ENCODE measurements at places on chromosomes 1 and 21.
A peak's percentile ranks its signal among the peaks of the same experiment; 100 is the strongest.

DNA sequence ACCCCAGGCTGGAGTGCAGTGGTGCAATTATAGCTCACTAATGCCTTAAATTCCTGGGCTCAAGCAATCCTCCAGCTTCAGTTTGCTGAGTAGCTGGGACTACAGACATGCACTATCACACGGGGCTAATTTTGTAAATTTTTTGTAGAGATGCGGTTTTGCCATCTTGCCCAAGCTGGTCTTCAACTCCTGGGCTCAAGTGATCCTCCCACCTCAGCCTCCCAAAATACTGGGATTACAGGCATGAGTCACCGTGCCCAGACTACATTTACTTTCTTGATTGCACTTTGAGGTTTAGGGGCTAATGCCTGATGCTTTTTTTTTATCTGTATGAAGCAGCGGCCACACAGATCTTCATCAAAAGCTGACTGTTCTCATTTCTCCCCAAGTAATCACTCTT is 124.6 kb downstream of the KIF26B start:
- no peak for DNase-seq

DNA sequence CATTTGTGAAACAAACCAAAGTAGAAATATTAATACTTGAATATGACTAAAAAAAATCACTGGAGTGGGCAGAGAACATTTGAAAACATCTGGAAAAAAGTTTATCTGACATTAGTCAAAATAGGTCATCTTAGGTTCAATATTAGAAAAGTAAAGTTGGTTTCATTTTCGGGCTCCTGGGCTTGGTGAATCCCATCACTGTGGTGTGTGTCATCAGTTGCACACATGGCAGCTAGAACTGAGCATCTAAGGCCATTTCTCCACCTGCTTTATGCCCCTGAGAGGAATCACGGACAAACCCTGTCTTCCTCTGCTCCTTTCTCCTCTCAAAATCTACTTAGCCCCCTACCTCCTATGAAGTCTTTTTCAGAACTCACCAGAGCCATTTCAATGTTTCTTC is 5.4 kb downstream of the HSD11B1 start:
- no peak for DNase-seq

DNA sequence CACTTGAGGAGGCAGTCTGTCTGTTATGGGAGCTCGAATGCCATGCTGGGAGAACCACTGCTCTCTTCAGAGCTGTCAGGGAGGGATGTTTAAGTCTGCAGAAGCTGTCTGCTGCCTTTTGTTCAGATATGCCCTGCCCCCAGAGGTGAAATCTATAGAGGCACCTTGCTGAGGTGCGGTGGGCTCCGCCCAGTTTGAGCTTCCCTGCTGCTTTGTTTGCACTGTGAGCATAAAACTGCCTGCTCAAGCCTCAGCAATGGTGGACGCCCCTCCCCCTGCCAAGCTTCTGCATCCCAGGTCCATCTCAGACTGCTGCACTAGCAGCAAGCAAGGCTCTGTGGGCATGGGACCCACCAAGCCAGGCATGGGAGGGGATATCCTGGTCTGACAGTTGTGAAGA is 247.5 kb downstream of the LMX1A start:
- no peak for DNase-seq

- DNase-seq = no peak
These were observed 13.8 kb downstream of the LYST start for GRCh38 chr1:235852887-235853286.

DNA sequence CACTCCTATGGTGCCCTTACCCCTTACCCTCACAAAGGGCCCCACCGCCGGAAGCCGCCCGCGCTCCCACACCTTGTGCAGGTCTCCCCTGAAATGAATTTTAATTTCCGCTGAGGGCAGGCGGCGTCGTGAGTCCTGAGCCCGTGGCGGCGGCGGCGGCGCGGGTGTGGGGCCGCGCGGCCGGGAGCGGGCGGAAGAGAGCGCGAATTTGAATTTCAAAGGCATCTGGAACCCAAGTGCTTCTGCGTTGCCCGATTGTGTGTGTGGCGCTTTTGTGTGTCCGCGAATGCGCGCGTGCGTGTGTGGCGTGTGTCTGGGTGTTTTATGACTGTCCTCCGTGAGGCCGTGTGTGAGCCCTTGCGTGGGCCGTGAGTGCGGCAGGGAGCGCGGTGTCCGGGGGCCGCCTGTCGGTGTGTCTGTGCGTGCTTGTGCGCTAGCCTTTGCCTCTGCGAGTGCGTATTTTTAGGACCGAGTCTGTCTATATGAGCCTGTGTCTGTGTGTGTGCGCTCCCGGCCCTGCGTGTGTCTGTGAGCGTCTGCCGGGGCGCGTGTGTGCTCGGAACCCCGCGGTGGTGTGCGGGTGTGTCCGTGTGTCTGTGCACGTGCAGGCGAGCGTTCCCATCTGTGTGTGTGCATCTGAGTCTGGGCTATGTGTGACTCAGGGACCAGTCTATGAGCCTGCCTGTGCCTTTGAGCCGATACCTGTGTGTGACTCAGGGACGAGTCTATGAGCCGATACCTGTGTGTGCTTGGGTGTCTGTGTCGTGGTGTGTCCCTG is 7.9 kb upstream of the ADGRB2 start:
- DNase-seq = no peak

DNA sequence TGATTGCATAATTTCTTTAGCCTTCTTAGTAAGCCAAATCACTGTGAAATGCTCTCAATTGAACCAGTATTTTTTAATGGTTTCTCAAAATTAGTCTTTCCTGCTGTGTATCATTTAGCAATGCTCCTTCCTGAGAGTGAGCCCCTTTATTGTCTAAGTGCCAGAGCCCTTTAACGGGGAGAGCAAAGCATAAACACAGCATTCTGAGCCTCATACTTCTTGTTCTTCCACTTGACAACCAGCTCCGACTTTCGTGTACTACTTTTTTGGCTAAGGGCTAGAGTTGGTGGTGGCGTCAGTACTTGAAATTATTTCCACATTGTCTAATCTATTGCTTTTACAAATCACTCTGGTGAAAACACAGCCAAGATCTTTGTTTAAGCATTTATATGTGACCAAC is 299.0 kb downstream of the TPR start:
- DNase-seq = no peak

- no peak for DNase-seq
These were observed 3.6 kb downstream of the PFKFB2 start for GRCh38 chr1:207056673-207057072.

DNA sequence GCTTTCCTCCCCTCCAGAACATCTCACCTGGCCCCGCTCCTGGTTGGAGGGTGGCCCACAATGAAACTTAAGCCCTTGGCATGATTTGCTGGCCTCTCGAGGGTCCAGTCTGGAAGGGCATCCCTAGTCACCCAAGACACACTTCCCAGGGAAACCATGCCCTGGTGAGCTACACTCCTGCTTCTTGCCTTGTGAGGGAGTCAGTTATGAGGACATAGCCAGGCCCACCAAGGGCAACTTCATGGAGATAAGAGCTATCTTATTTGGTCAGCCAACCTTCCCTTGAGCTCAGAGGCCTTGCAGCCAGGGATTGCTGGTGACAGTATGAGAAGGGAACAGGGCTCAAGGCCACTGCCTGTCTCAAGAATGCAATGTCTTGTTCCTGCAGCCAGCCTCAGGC is 9.7 kb downstream of the TNR start:
- DNase-seq = no peak

- DNase-seq = no peak
These were observed 22.7 kb downstream of the FMO3 start for GRCh38 chr1:171113382-171113781.

DNA sequence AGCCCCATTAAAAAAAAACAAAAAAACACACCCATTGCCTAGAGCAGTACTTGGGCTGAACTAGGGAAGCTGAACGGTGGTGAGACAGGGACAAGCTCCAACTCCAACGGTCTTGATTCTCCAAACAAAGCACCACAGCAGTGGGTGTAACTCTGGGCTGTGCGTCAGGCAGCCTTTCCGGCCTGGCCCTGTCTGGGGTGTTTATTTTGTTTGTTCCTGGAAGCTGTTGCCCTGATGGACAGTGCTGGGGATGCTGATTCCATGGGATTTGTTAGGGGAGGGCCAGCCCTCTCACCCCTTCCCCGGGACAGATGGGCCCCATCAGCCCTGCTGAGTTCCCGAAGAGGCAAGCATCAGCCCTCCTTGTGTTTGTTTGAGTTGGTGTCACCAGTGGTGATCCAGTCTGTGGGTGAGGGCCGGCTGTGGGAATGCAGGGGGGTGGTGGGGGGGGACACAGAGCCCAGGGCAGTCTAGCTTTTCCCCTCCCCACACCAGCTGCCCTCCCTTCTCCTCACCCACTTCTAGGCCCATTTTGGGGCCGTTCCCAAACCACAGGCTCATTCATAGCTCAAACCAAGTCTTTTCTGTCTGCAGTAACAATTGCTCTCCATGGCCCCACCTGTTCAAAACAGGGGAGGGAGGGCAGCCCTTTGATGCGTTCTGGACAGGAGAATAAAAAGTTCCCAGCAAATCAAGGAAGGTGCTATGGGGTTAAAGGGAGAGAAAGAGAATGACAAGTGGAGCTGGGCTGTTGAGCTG is 4.5 kb downstream of the WNT2B start:
- no peak for DNase-seq

DNA sequence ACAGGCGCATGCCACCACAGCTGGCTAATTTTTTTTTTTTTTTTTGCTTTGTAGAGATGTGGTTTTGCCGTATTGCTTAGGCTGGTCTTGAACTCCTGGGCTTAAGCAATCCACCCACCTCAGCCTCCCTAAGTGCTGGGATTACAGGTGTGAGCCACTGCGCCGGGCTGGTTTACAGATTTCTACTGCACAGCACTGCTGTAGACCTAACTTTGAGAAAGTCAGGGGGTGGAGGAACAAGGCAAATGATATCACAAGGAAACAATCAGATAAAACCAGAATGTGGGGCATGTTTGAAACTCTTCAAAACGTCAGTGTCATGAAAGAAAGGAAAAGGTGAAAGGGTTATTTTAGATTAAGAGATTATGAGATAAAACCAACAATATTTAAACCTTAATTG is 45.3 kb downstream of the URB2 start:
- no peak for DNase-seq

GRCh38 chr1:81115422-81115821 is 685.3 kb upstream of the ADGRL2 start:
- DNase-seq = no peak

- DNase-seq = no peak
These were observed 46.6 kb downstream of the FCRL5 start for GRCh38 chr1:157505481-157506272.

GRCh38 chr1:25232866-25233784 is 823 bp upstream of the SYF2 start:
- peak; percentile 23 for DNase-seq

GRCh38 chr21:21165063-21165645 is 166.9 kb downstream of the NCAM2 start:
- no peak for DNase-seq

DNA sequence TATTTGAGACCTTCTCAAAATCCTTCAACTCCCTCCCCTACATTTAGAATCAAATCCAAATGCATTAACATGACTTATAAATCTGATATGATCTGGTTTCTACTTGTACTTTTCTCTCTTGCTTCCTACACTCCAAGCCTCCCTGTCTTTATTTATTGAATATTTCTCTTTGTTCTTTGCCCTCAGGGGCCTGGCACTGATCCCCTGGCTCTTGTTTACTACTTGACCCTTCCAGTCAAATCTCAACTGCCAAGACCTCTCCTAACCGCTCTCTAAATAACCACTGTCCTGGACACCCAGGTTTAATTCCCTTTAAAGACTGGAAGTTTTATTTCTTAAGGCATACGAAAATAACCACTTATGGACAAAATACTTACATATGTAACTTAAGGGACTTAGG is 248.9 kb downstream of the CHRM3 start:
- no peak for DNase-seq

GRCh38 chr1:172071746-172072145 is 230.4 kb downstream of the DNM3 start:
- no peak for DNase-seq

GRCh38 chr1:149915429-149916192 is 2.0 kb downstream of the SV2A start:
- no peak for DNase-seq

- no peak for DNase-seq
These were observed 30.7 kb downstream of the ZBTB17 start for GRCh38 chr1:15945011-15945831.

GRCh38 chr21:34582506-34583150 is 32.3 kb downstream of the RCAN1 start:
- no peak for DNase-seq

GRCh38 chr21:45393021-45393420 is 11.9 kb upstream of the COL18A1 start:
- no peak for DNase-seq

- no peak for DNase-seq
These were observed 5.7 kb upstream of the IFFO2 start for GRCh38 chr1:18962121-18962721.

DNA sequence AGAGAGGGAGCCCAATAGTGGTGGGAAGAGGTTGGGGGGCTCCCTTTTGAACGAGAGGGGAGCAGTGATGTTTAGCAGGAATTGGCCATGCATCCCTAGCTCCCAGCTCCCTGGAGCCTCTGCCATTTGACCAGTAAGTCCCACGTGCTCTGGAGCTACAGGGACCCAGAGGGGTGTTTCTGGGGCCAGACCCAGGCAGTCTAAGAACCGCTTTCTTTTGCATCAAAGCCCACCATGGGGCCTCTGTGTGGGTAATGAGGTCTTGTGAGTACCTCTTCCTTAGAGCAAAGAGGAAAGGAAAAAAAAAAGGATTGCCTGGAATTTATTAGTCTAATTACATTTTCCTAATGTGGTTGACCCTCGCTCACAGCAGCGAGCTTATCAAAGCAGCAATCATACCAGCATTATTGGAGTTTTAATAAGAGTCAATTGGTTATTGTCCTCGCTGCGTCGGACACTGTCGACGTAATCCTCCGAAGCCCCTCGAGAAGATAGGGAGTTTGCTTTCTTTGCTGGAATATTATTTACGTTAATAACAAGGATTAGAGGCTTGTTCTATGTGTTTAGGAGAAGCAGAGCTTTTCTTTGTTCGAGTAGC is 17.6 kb downstream of the ACTL8 start:
- DNase-seq = no peak

DNA sequence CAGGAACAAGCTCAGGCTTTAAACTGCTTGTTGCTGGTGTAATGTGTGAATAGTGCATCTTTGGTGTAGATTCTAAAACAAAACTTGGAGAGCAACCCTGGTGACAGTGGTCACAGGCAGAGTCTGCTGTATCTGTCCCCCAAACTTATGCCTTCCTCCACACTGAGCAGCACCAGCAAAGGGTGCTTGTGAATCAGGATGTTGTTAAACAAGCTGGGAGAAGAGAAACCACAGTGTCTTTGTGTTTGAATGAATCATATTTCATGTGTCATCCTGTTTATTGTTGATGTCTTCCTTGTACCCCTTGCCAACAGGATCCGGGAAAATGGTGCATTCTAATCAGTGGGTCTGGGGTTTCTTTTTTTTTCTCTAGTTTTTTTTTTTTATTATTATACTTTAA is 91.9 kb upstream of the COG2 start:
- DNase-seq = no peak

GRCh38 chr1:180387413-180387812 is 115.0 kb downstream of the ACBD6 start:
- DNase-seq = no peak

GRCh38 chr1:2506007-2506860 is 20.2 kb downstream of the PANK4 start:
- DNase-seq = no peak

DNA sequence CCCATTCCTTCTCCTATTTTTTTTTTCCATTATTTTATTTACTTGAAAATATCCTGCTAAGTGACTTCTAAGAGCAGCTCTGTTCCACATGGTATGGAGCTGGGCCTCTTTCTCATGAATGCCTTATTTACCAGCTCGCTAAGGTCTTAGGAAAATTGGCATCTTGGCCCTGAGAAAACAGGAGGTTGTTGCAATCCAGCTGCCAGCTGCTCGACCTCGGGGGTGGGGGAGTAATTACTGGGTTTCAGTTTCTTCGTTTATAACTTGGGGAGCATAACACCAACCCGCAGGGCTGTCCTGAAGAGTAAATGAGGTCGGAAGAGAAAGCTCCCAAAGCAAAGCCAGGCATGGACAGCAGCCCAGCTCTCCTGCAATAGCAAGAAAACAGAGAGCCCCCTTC is 176.3 kb downstream of the AJAP1 start:
- DNase-seq = no peak

Data from T-helper 22 cell (primary cell).